ENCODE measurements at places on chromosomes 3 and 15. TPM values are rescaled to one million over a fixed set of nuclear protein-coding genes. Genes with fewer than 3 reads are reported as not detected.

GRCh38 chr3:52313774-52314188 lies 2.3 kb upstream of the DNAH1 start:
- DNase-seq: peak; percentile 56

GRCh38 chr15:49990835-49991545 lies 128.0 kb downstream of the ATP8B4 start:
- DNase-seq: no peak

GRCh38 chr3:10319804-10320203 lies 1.1 kb downstream of the SEC13 start:
- no peak for DNase-seq

- peak; percentile 37 for DNase-seq
Measured at GRCh38 chr3:59326246-59327024, 276.6 kb upstream of the CFAP20DC start.

DNA sequence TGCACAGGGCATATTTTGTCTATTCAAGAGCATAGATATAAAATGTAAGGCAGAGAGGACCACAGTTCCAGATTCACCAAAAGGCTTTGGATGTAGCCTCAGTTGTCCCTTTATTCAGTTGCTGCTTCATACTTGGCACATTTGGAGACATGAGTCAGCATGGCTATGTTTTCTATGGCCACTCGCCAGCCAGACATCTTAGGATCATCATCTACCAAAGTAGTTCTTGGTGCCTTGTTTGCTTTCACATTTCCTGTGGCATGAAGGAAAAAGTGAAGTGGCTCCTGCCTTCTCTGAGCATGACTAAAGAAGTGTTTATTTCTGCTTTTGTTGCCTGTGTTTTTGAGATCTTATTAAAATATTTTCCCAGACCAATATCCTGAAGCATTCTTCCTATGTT lies 7.2 kb downstream of the SUSD5 start:
- peak; percentile 60 for DNase-seq

The SLC9C1 gene
- not detected for total RNA-seq

The TRIM42 gene
- total RNA-seq: not detected

The OR5AC2 gene
- total RNA-seq: not detected

The SAXO2 gene
- not detected for total RNA-seq

The HRH1 gene
- total RNA-seq: 6.4 TPM

The BSN gene
- not detected for total RNA-seq

The CNTN4 gene
- 1.8 TPM for total RNA-seq

All from Caki2 (cell line).